Stimulated activated effector memory CD8-positive, alpha-beta T cell treated with anti-CD3 and anti-CD28 coated beads, Interleukin-12 subunit alpha, Interleukin-12 subunit beta, amount 100 ng/mL, for 72 hours (primary cell): ENCODE measurements at places on chromosomes 1 and 21.

DNA sequence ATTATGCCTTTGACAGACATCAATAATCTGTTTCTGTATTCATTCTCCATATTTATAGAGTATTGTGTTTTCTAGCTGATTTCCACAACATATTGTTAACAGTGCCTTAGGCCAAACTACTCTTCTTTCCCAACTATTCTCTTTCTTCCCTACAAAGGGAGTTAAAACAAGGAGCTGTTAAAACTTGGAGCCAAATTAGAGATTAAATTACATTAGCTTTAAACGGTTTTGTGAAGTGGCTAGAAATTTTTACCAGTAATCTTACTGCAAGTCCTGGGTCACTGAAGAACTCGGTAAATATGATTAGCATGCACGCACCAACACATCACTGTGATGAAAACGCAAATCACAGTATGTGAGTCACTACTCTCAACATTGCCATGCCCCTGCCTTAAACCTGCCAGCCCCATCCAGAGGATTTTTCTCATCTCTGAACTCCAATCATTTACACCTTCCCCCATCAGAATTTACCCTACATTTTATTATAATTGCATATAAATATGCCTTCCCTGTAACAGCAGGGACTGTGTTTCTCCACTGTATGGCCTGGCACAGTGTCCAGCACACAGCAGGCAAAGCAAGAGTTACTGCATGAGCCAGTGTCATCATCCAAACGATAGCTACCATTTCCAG is 1.5 kb upstream of the PRDX6 start:
- DNase-seq = peak; percentile 65

DNA sequence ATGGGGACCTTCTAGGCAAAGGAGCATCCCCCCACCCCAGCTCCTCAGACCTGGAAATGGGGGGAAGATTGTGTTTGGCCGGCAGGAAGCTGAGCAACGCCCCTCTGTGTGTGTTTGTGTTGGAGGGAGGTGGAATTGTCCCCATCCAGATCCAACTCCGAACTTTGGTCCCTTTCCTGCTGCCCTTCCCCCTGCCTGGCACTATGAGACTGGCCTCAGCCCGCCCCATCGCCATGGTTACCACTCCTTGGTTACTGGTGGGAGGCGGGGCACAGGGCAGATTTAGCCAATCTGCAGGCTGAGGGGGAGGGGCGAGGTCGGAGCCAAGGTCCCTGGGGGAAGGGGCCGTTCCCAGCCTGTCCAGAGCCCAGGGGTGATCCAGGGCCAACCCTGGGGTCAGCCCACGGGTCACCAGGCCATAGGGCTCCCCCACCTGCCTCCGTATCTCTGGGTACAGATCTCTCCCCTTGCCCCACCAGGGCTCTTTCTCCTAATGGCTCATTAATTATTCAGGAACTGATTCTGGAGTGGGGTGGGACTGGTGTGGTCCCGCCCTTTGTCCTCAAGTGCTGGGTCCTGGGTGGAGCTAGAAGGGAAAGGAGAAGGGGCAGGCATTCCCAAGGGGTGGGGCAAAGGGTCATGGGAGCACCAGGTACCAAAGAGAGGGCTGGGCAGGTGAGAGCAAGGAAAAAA is 15.2 kb downstream of the PTPRF start:
- no peak for DNase-seq

- DNase-seq = peak; percentile 40
Observed at GRCh38 chr1:27726173-27727044, 648 bp downstream of the FAM76A start.

DNA sequence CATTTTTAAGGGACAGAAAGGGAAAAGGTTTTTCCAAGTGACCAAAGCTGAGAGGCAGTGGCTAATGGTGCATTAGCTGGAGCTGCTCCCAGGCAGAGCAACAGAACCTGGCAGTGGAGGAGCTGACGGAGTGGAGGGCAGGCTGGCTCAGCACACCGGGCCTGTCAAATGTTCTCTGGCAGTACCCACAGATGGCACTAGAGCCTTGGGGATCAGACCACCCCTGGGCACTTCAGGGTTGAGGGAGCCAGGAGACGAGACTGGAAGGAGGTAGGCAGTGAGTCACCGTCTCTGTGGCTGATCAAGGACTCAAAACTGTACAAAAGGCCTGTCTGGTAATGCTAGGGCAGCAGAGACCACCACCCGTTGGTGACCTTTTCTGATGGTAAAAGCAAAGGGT is 121.7 kb upstream of the KIAA0040 start:
- DNase-seq = no peak

GRCh38 chr21:36481639-36482038 is 1.7 kb upstream of the CLDN14 start:
- DNase-seq = no peak

GRCh38 chr1:160429702-160430535 is 29.6 kb downstream of the VANGL2 start:
- no peak for DNase-seq

GRCh38 chr1:212586206-212587015 is 22.1 kb upstream of the ATF3 start:
- no peak for DNase-seq
